GM12891 (cell line): ENCODE measurements at places on chromosomes 5 and 9.
A peak's percentile ranks its signal among the peaks of the same experiment; 100 is the strongest.

DNA sequence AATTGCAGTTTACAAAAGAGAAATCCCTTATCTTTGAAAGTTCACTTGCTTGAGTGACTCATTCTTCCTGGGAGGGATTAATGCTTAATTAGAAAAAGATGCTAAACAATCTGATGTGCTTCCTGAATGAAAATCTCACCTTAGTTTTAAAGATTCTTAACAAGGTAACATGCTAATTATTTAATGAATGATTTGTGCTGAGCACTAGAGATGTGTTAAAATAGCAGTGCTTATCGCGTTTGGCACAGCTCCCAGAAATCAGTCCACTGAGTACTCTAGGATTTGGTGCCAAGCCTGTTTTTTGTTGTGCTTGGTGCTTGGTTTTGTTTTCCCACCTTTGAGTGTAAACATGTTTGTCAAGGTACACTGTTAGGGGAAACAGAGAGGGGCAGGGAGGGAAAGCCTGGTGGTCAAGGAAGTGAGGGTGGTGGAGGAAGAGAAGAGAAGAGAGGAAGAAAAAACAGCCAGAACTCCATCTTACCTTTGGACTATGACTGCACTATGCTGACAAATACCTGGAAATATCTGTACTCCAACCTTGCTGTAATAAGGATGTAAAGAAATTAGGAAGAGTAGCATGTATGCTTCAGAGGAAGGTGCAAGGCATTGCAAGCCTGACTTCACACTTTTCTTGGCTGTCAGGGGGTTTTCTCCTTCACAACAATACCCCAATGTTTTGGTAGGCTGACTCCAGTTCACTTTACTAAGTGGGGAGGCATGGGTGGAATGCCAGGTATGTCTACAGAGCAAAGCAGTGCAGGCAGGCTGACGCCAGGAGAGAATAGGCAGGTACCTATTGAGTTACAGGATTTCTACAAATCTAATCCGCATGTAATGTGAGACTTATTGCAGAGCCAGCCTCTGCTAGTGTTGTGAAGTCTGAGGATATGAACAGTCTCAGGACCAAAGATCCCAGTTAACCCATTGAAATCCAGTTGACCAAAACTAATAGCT is 157.2 kb upstream of the ISL1 start:
- DNase-seq = no peak

DNA sequence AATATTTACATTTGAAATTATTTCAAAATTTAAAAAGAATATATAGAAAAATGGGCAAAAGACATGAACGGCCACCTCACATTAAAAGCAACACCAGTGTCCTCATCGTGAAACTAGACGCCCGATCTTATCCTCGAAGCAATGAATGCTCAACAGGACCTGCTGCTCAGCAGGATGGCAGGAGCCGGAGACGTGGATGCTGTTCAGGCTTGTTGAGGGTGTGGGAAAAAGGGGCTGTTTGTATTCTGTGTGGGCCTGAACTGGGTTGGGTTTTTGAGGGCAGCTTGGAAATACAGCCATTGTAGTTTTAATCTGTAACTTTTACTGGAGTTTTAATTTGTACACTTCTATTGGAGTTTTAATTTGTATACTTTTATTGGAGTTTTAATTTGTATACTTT is 20.3 kb downstream of the EXOC3 start:
- DNase-seq = no peak

DNA sequence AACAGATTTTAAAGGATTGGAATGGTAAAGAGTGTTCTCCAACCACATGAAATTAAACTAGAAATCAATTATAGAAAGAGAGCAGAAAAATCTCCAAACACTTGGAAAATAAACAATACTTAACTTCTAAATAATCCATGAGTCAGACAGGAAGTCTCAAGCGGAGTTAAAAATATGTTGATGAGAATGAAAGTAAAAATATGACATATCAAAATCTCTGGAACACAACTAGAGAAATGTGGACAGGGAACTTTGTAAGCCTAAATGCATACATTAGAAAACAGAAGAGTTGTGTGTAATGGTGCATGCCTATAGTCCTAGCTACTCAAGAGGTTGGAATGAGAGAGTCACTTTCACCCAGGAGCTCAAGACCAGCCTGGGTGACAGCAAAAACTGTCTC is 47.9 kb upstream of the ZNF618 start:
- DNase-seq = no peak

DNA sequence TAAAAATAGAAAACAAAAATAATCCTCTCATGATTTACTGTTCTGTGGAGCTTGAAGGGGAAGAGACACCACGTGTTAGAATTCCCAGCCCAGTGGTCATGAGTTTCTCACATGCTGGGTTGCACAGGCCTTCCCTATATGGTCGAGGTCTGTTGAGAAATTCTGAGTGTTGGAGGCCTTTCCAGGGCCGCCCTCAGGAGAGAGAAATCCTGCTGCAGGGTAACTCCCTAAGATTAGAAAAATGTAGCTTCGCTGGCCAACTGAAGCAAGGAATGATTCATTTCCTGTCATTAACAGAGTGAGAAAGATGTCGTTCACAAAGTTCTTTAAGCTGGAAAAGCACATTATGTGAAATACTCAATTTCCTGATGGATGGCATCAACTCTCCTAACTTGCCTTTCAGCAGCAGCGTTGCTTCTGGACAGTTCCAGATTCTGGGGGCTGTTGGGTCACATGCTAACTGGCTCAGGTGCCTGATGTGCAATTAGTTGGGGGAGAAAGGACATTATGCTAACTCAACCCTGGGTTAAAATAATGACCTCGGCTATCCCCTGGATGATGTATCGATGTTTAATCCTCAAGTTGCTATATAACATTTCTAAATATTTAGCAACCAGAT is 104.8 kb upstream of the CD180 start:
- no peak for DNase-seq

DNA sequence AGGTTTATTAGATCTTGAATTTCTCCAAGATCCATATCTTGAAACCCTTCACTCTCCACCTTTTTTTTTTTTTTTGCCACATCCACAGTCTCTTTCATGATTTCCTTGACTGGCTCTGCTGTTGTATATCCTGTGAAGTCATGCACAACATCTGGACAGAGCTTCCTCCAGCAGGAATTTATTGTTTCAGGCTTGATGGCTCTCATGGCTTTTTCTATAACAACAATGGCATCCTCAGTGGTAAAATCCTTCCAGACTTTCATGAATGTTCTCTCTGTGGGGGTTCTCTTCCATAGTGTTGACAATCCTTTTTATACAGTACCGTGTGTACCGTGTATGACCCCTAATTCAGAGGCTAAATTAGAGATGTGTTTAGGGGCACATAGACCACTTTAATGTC is 24.0 kb downstream of the RANBP17 start:
- no peak for DNase-seq

DNA sequence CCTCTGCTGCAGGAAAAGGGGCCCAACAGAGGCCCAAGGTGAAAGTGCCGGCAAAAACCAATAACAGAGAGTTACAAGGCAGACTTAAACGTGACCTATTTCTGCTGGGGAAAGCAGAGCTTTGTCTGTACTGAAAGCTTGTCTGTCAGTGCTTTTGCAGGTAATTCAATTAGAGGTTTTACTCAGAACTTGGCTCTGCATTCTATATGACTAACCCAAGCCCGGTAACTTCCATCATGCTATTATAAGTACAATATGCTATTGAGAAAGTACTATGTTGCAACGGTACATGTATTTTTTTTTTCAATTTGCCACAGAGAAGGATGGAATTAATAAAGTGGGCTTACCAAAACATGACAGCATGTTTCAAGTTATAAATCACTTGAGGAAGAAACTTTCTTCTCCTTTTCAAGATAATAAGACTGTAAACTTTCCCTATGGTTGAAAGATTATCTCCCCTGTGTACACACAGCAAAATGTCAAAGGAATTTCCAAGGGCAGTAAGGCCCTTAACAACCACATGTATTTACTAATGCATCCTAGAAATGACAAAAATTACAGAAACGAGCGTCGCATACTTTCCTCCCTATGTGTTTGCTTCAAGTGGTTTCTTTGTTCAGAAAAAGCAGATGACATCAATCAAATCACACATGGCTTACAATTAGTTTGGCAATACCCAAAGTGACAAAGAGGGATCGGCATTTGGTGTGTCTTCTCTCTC is 282.4 kb downstream of the EFNA5 start:
- no peak for DNase-seq

GRCh38 chr9:129225815-129226214 is 47.8 kb upstream of the IER5L start:
- DNase-seq = no peak

- no peak for DNase-seq
Observed at GRCh38 chr9:8088477-8088876, 288.9 kb upstream of the DMAC1 start.

DNA sequence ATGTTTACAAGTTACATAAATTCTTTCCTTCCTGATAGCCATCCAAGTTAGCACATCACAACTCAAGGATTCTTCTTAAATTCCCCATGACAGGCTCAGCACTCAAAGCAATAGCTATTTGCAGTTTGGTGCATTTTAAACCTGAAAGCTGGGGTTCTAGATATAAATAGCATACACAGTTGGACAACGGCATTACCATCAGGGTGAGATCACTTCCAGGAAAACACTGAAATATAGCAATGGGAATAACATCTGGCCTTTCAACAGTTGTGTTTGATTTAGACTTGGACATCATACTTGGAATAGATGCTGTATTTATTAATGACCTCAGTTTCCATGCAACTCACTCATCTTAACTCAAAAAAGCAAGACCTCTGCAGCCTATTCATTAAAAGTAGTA is 24.7 kb upstream of the LECT2 start:
- no peak for DNase-seq

- no peak for DNase-seq
Observed at GRCh38 chr9:96858670-96859069, 4.4 kb upstream of the ZNF782 start.

DNA sequence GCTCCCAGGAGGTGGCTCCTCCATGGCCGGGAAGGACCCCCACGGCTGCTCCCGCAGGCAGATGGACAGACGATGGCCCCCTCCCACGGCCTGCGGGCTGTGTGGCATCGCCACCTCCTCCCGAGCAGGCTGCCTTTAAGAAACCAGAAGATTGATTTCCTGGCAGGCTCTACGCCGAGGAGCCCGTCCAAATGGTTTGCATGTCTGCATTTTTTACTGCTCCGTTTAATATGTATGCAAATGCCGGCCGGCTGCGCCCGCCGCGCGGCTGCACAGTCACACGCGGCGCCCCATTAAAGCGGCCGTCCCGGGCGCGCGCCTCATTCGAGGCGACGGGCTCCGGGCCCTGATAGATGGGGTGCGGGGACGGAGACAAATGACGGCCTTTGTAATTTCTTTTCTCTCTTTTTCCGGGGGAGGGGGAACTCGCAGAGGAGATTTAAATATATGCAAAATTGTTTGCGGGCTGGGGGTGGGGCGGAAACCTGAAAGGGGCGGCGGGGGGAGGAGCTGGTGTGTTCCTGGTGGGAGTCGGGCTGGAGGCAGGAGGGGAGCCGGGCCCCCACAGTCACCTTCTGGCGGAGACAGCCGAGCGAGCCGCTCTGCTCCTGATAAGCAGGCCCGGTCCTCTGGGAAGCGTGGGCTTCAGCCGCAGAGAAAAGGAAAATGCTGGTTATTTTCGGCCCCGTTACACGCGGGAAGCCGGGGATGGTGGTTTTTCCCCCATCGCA is 158.7 kb upstream of the IER5L start:
- DNase-seq = peak; percentile 62

DNA sequence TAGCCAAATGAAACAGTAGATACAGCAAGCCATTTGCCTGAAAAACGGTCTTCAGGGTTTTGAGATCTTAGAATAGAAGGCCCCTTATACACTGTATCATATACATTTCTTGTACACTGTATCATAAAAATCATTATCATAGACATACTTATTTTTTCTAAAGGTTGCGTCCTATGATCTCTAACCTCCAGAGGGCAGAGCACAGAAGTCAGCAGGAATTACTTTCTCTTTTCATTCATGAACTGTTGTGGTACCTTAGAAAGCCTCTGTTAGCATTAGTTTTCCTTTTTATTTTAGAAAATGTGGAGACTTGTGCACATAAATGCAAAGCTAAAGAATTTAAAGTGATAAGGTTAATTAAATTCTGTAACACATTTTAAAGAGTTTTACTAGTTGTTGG is 115.4 kb downstream of the OXCT1 start:
- no peak for DNase-seq

- DNase-seq = no peak
Observed at GRCh38 chr5:55763746-55764420, 26.0 kb downstream of the DDX4 start.

DNA sequence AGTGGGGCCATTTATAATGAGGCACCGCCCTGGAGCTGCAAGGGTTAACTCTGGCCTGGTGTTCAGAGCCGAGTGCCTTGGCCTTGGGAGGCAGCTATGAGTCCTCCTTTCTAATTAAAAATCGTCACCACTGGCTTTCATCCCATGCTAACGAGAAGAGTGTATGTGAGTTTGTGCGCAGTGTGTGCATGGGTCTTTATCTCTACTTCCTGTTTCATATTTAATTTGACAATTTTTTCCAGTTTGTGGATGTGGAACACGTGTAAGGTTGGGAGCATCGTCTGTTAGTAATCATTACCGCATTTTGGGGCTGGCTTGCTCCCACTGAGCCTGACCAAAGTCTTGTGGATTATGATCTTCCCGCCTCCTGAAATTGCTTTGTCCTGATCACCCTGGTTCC is 76.4 kb downstream of the NDFIP1 start:
- no peak for DNase-seq

GRCh38 chr5:82570-82969 is 9.4 kb upstream of the PLEKHG4B start:
- DNase-seq = no peak

- DNase-seq = no peak
Observed at GRCh38 chr9:124553738-124554137, 46.5 kb upstream of the NR5A1 start.

DNA sequence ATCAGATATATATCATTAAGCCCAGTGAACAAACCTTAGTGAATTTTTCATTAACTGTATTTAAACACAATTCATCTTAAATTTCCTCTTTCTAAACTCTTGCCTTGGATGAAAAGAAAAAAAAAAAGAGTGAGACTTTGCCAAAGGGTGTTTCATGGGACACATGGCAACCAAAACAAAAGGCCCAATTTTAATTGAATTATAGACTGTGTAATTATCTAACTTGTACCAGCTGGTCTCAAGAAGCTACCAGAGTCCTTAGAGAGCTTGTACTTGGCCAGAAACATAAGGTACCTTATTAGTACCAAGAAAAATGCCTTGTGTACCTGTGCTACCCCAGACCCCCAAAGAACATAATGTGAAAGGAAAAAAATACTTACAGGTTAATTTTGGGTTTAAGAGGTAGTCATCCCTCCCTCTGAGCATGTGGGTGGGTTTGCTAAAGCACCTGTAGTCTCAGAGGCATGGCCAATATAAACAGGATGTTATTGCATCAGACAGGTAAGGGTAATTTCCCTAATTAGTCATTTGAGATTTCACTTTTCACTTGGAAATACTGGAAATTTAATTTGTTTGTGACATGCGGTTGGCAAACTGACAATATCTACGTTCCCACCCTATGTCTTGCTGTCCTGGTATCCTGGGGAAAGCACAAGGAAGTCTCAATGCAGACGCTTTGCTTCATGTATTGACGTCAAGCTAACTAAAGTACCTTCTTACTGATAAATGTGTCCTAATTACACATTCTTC is 90.1 kb downstream of the SNCAIP start:
- DNase-seq = no peak

- DNase-seq = no peak
Observed at GRCh38 chr9:106717686-106718085, 145.3 kb upstream of the ZNF462 start.
